ENCODE measurements at places on chromosomes 5 and 9. TPM values are rescaled to one million over a fixed set of nuclear protein-coding genes. Genes with fewer than 3 reads are reported as not detected.

- DNase-seq, result no peak
Observed at GRCh38 chr9:70964861-70965260, 156.6 kb downstream of the TRPM3 start.

DNA sequence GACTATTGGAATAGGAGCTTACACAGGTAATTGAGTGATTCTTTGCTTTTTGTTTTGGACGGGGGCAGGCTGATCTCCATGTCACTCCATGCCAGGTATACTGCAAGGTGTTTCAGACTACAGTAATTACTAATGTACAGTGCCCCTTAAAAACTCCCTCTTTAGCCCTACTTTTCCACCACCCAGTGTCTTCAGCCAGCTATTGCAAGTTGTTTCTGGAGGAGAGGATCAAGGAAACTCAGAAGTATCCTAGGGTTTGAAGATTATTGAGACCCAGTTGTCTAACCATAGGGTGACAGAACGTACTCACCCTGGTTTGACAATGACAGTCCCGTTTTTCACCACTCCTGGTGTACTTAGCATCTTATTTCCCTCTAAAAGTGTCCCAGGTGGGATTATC lies 13.4 kb downstream of the CFAP95 start:
- no peak for DNase-seq

DNA sequence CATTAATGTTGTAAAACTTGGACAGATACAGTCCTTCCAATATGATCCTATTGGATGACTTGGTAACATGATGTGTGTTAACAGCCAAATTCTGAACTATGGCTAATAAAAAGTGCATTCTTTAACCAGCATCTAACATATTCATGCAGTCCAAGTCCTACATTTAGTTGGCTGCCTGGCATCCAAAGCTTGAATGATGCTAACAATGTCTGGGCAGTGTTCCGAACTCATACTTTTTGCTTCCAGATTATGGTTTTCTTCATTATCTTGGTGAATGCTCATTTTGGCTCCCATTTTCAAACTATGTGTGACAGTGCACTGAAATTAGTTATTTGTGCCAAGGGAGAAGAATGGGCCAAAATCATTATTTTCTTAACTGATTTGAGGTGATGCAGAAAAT lies 2.8 kb downstream of the FAM174A start:
- DNase-seq, result no peak

GRCh38 chr5:40515476-40515875 lies 164.2 kb upstream of the PTGER4 start:
- DNase-seq, result no peak

- DNase-seq, result no peak
Observed at GRCh38 chr5:78103232-78103918, 191.1 kb downstream of the AP3B1 start.

DNA sequence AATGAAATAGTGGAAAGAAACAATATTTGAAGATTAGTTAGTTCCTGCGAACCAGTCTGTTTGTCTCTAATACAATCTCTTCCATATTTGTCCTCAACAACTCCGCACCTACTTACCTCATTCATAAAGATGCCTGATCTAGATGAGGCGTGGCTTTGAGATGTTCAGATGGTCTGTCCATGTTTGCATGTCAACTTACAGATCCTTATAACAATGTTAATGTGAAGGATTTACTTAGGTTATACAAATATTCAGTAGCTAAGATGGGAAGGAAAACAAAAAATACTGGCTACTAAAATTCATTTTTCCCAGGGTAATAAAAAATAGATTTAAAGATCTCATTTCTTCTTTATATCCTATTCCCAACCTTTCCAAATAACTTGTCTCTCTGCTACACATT lies 8.3 kb downstream of the CDC14B start:
- DNase-seq, result no peak

- DNase-seq, result no peak
Observed at GRCh38 chr9:37430841-37431597, 8.5 kb downstream of the GRHPR start.

DNA sequence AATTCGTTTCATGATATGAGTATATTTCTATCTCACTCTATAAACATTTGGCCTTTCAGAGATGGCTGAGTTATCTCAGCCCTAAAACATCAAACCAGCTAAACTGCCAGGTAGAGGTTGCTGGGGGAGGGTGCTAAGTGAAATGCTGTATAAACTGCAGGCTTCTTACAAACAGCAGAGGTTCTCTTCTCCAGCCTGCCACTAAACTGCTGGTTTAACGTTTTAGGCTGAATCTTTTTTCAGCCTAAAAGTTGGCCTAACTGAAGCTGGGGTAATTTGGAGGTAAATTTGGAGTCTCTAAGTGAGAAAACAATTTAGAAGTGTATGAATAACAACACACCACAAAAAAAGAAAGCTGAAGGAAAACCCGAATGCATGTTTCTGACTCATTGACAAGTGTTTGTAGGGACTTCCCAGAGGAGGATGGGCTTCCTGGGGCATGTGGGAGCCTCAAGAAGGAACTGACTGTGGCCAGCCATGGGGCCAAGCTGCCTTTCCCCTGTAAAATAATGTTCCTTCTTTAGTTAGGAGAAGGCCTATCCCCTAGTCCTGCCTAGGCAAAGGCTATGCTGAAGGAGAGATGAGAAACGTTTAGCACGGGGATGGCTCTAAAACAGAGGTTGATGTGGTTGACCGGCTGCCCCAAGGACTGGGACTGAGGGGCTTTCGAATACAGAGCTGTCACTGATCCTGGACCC lies 44.3 kb downstream of the SLC28A3 start:
- peak; percentile 27 for DNase-seq

- no peak for DNase-seq
Observed at GRCh38 chr5:61951295-61951694, 354.7 kb upstream of the KIF2A start.

- DNase-seq, result no peak
Observed at GRCh38 chr5:54608423-54609085, 91.0 kb downstream of the SNX18 start.

DNA sequence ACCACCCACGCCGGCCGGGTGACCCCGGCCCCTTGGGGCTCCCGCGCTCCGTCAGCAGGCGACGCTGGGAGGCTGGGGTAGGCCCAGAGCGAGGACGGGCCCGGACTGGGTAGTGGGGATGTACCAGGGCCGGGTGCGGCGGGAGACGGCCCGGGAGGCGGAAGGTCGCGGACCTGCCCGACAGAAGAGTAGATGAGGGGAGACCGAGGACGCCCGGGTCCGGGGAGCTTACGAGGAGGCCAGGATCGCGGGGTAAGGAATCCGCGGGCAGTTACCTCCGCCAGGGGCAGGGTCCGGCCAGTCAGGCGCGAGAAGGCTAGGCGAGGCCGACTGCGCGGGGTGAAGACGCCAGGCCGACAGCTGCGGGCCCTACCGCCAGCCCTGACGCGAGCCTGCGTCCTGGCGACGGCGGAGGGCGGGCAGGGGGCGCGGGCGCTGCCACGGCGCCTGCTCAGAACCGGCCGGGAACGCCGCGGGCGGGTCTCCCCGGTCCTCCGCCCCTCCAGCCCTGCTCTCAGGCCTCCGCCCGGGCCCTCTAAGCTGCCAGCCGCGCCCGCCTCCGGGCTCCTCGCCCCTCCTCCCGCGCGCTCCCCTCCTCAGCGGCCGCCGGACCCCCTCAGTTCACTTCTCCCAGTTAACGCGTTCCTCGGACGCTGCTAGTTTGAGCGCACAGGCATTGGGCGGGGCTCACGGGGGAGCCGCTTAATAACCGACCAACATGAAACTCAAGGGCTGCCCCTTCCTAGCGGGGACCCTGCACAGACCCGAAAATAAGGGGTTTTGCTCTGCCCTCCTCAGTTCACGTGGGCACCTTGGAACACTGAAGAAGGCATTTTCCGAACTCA lies at the start of gene CPLANE1:
Gene CPLANE1 (minus strand): TSS at position 407 of the 845 bp plus-strand sequence. CDS start 1,678 bp downstream, outside the sequence.
- DNase-seq, result peak; percentile 96

DNA sequence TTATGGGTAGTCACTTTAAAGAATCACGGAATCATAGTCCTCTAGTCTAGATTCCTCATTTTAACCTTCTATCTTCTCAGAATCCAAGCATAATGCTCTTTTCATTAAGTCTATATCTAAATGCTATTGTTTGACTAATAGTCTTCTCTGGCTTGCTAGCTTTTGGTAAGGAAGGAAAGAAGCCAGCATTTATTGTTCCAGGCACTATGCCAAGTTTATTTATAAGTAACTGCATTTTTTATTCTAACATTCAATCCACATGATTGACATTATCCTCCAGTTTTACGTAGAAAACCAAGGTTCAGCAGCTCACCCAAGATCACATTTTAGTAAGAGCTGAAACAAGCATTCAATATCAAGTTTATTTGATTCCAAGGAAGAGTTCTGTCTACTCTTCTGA lies 254.2 kb downstream of the SAXO1 start:
- no peak for DNase-seq

DNA sequence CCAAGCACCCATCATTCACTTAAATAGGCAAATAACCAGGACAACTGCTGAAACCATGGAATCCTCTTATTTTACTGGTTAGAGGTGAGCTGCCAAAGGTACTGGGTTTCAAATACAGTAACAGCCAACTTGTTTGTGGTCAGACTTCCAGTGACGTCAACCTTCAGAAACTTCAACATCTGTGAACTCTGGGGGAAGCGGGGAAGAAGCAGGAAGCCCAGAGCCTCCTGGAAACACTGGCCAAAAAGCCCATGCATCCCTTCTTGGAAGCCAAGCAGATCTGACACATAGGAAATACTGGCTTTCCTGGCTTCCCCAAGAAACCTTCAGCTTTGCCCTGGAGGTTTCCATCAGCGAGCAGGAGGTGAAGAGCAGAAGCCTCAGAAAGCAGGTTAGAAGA lies 4.9 kb upstream of the FRRS1L start:
- DNase-seq, result no peak

DNA sequence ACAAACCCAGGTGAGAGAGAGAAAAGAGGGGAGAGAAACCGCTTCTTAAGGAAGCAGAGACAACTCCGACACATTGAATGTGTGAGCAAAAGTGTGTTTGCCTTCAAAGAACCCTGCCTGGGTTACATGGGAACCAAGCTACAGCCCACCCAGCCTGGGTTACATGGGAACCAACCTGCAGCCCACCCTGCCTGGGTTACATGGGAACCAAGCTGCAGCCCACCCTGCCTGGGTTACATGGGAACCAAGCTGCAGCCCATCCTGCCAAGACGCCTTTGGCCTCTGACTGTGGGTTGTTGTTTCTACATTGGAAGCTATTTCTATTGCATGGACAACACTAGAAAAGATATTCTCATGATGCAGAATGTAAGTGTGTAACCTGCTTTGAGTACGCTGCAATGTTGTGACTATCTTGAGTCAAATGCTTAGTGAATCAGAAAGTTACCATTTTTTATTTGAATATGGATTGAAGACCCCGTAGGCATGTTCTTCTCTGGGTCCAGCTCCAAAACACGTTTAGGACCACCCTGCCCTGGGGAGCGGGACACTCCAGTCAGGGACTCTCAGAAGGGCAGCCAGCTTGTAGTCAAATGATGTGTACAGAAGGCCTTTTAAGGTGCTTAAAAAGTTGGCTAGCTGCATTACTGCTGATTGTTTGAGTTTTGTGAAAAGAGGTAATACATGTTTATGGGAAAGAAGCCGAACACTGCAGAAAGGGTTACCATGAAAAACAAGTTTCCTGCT lies 39.1 kb upstream of the UNC5A start:
- no peak for DNase-seq

GRCh38 chr5:3517348-3517747 lies 78.3 kb upstream of the IRX1 start:
- no peak for DNase-seq

- no peak for DNase-seq
Observed at GRCh38 chr9:108033976-108034964, 544.7 kb upstream of the KLF4 start.

GRCh38 chr5:134920848-134921575 lies 16.1 kb downstream of the PCBD2 start:
- DNase-seq, result no peak

GRCh38 chr5:171390883-171391677 lies 3.4 kb downstream of the NPM1 start:
- no peak for DNase-seq

- peak; percentile 45 for DNase-seq
Observed at GRCh38 chr9:114465906-114466900, 39.1 kb downstream of the WHRN start.

DNA sequence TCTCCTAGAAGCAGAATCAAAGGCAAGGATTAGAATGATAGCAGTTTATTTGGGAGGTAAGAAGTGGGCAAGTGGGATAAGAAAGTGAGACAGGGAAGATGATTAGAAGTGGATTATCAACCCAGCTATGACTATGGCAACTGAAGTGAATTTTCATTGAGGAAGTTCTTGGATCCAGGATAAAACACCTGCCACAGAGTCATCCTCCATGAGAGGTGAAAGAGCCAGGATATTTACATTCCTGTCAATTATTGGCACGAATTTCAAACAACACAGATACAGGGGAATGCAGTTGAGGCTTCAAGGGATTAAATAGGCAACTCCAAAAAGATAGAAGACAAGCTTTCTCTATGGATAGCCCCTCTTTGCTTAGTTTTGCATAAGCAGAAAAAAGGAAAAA lies 31.8 kb upstream of the ZNF366 start:
- DNase-seq, result no peak

DNA sequence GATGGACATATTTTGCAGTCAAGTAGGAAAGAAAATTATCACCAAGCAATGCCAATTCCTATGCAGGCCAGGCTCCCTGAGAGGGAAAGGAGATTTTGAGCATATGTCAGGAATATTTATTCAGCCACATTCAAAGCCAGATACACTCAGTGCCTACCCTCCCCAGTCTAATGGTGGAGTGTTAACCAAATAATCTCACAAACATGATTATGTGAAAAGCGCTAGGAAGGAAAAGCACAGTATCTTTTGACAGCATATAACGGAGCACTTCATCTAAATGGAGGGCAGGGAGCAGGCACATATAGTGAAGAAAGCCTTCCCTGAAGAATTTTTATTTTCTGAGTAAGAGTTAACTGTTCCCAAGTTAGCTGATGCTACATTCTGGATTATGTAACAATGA lies 80.3 kb upstream of the SLC30A5 start:
- DNase-seq, result no peak

DNA sequence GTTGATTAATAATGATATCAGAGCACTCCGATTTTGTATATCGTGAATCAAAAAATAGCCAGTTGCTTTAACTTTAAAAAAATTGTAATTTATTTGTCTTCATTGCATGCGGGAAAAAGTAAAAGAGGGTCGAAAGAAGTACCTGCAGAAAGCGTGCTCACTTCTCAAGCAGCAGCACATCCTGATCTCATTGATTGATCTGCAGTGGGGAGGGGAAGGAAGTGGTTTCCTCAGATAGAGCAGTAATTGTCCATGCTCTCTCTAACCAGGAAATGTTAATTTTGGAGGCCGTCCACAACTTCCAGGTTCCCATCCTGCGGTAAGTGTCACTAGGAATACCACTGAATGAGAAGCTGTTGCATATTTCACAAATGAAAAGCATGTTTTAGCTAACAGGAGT lies 63.2 kb downstream of the SYK start:
- DNase-seq, result no peak

GRCh38 chr9:18472841-18473251 lies 1.1 kb upstream of the ADAMTSL1 start:
- DNase-seq, result no peak

- DNase-seq, result peak; percentile 55
Observed at GRCh38 chr5:68554571-68555279, 339.2 kb downstream of the PIK3R1 start.

PCDHB3 gene
- total RNA-seq, result not detected

SARDH gene
- 2.9 TPM for total RNA-seq

TMEM252 gene
- not detected for total RNA-seq

MLLT3 gene
- 25.7 TPM for total RNA-seq

SSBP2 gene
- 0.87 TPM for total RNA-seq

INSL4 gene
- not detected for total RNA-seq

DBH gene
- total RNA-seq, result not detected

CSF1R gene
- 32.7 TPM for total RNA-seq

SPARC gene
- 219 TPM for total RNA-seq

All from stomach (tissue), 19 donors.